Islet precursor cell (in vitro differentiated cells): ENCODE measurements at places on chromosomes 7 and 10.

DNA sequence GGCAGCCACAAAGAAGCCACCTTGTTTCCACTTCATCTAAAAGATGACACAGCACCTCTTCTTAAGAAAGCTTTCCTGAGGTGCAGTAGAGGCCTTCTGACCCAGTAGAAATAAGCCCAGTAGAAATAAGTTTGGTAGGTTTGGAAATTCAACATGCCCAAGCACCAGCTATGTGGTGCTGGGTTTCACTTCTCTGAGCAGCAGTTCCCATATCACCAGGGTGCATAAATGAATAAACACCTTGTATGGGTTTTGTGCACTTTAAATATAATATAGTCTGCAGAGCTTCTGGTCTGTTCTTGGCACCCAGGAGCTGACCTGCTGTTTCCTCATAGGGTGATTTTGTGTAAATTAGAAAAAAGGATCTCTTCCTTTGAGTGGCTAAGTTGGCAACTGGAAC, 492.4 kb upstream of the SORCS1 start:
- no peak for DNase-seq

- DNase-seq: no peak
Observed at GRCh38 chr10:100645613-100646392, 99.6 kb upstream of the PAX2 start.

DNA sequence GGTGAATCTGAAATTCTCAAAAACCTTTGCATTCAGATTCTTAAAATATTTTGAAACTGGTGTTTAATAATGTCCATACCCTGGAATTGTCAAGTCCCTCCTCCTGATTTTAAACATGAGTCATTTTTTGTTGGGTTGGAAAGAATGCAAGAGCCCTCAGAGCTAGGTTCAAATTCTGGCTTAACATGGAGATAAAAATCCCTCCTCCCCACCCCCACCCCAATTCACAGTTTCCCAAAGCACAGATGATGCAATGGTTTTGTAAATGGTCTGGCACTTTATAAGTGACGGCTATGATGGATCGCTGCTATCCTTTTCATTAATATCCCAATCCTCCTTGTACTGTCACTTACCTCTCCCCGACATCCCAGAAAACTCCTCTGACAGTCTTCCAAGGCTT, 332.8 kb downstream of the PLXNA4 start:
- no peak for DNase-seq

GRCh38 chr7:2691011-2691707, 3.2 kb downstream of the AMZ1 start:
- no peak for DNase-seq

- DNase-seq: no peak
Observed at GRCh38 chr7:33195264-33195663, 65.9 kb downstream of the BBS9 start.

DNA sequence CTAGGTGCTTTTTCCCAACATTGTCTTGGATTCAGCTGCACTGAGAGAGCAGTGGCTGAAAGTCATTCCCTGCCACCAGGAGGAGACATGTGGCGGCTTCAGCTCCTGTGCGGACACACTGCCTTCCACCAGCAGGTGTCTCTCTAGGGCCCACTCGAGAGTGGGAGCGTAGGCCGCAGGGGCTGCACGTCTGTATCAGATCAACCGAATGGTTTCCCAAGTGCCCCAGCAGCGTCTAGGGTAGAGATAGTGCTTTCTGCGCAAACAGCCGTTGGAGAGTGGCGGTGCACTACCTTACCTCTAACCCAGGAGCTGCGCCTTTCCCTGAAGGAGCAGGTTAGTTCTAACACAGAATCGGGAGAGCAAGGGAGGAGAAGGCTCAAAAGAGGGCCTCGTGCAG, 31.7 kb downstream of the PAPOLB start:
- peak; percentile 90 for DNase-seq

GRCh38 chr7:94300176-94300835, 94.4 kb upstream of the COL1A2 start:
- DNase-seq: no peak

GRCh38 chr7:44587843-44588711, 6.0 kb upstream of the TMED4 start:
- DNase-seq: no peak
